Calu3 (cell line): ENCODE measurements at places on chromosomes 3 and 15.
A peak's percentile ranks its signal among the peaks of the same experiment; 100 is the strongest.

DNA sequence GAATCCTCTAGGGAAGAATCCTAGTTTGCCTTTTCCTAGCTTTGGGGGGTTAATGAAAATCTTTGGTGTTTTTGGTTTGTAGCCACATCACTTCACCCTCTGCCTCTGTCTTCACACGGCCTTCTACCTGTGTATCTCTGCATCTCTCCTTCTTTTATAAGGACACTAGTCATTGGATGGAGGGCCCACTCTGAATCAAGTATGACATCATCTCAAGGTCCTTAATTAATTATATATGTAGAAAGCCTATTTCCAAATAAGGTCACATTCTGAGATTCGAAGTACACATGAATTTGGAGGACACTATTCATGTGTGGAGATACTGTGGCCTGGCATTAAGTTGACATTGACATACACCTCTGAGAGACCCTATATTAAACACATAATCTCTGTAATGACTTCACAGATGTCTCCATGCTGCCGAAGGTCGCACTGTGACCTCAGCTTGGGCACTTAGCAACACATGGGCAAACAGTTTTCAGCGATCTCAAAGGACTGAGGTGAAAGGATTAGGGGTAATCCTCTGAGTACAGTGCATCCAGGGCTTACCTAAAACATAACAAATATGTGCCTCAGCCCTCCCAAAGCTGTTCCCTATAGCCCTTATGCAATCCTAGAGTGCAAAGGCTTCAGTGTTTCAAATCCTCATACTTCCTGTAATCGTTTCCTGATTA, 446.0 kb downstream of the FGF12 start:
- DNase-seq = no peak

DNA sequence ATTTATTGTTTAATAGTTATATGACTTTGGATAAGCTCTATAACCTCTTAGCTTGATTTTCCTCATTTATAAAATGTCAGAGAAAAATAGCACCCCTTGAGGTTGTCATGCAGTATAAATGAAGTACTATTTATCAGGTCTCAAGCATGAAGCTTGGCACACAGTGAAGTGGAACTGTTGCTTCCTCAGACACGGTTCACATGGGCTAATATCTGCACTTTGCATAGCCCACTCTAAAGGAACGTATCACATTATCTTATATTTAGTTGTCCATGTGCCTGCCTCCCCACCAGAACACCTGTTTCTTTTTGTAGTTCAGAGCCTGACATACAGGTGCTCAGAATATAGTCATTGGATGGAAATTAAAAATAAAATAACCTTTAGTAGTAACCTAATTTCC, 273.7 kb downstream of the SOX2 start:
- DNase-seq = no peak

DNA sequence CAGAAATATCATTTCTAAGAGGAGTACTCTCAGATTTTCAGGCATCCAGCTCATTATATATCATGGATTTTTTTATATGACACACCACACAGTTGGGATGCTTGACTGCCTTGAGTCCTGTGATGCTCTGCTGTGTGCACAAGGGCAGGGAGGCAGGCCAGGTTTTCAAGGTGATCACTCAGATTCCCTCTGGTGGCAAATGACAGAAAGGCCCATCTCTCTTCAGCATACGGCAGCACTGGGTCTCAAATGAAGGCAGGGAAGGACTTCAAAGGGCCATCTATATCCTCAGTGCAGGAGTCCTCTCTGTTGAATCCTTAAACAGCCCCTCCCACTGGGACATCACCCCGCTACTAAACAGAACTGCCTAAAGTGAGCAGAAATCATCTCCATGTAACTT, 54.8 kb upstream of the MYO5C start:
- DNase-seq = no peak

GRCh38 chr3:152380043-152380442, 111.3 kb downstream of the MBNL1 start:
- DNase-seq = no peak

DNA sequence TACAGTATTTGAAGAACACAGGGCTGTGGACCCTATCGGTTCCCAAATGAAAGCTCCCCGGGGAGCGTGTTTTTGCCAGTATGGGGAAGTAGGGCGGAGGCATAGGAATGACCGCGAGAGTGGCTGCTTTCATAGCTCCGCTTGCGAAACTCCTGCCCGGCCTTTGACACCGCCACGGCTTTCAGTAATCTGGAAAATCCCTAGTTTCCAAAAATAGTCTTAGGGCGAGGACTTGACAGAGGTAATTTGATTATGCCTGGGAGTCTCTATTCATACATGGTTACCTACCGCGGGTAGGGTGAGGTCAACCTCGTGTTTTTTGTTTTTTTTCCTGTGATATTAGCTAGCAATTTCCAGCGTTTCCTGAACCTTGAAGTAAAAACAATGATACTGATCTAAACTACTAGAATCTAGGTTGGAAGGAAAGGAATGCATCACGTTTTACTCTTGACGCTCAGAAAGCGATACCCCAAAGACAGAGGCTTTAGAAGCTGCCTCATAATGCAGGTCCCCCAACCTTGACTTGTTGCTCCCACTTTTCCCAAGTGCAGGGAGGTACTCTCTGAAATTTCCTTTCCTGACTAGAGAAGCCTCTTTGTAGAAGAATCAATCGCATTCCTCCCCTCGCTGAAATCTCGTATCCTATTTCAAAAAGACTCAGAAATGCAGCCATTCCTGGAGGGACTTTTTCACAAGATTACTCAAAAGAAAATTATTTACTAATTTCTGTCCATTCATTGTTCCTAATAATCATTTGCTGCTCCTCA, 894 bp upstream of the CCNL1 start:
- peak; percentile 88 for DNase-seq

DNA sequence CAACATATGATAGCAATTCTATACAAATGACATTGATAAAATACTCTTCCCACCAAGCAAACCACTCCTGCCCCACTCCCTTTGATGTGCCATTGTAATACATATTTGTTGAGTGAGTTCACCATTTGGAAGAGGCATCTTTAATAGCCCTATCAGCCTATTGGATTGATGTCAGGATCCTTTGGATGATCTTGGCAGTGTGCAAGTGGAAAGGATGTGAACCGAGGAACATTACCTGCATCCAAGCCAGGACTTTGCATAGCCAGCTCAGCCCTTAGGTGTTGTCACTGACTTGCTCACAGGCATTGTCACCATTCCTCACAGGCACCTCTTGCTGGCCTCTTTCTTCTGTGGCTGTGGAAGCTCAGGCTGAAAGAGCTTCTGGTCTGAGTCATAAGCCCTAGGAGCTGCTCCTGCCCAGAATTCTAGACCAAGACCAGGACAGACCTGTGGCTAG, 16.5 kb upstream of the TIMP4 start:
- DNase-seq = no peak

GRCh38 chr3:157368171-157368570, 68.5 kb upstream of the PTX3 start:
- no peak for DNase-seq

GRCh38 chr3:112448939-112449338, 50.3 kb downstream of the BTLA start:
- DNase-seq = no peak

GRCh38 chr3:147655236-147655635, 246.1 kb downstream of the ZIC1 start:
- DNase-seq = no peak

GRCh38 chr15:77021088-77021481, 26.2 kb downstream of the PSTPIP1 start:
- no peak for DNase-seq

DNA sequence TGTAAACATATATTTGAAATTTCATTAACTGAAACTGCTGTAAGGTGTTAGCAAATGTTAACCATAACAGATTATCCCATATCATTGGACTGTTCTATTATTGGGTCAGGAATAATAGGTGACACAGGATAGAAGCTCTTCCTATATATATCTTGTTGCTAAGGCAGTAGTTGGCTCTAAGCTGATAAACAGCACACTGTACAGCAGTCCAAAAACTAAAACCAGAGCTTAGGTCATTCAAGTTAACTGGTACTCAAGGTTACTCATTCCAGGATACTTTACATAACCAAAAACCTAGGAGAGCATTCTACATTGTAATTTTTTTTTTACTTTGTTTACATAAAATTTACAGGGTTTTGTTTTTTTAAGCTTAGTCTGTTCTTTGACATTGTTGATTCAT, 8.9 kb downstream of the DNAJC19 start:
- no peak for DNase-seq

GRCh38 chr3:29241855-29242254, 39.0 kb upstream of the RBMS3 start:
- no peak for DNase-seq

- peak; percentile 14 for DNase-seq
Observed at GRCh38 chr3:7977245-7978086, 524.2 kb upstream of the LMCD1 start.

DNA sequence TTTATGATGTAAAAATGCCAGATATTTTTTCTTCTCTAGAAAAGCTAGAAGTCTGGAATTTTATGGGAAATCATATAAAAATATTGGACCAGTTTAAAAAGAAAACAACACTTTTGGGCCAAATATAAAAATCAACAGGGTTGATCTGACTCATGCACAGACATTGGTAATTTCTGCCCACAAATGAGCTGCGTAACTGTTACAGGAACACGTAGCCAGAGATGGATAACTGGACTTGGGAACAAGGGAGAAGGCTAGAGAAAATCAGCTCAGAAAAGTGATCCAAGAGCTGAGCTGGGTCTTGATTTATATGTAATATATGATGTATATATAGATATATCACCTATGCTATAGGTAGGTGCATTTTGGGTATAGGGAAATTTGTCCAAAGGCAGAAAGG, 36.8 kb upstream of the NAALADL2 start:
- no peak for DNase-seq

- no peak for DNase-seq
Observed at GRCh38 chr3:188367678-188368077, 213.7 kb downstream of the LPP start.

GRCh38 chr3:116413319-116413718, 32.0 kb downstream of the LSAMP start:
- DNase-seq = no peak

DNA sequence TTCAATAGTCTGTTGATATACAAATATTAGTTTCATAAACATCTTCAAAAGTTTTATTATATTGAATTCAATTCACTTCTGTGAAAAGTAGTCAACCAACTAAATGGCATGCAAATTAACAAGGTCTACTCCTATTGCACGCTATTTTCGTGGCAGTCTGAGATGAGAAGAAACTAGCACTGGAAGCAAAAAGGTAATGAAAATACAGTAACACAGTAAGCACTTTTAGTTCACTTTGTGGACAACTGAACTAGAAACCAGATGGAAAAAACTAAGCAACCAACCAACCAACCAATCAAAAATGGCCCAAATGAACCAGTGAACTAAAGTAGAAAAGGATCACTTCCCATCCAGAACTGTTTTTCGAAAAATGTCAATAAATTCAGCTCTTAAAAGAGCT, 55.7 kb upstream of the ACTC1 start:
- no peak for DNase-seq

- peak; percentile 14 for DNase-seq
Observed at GRCh38 chr3:186381424-186382216, 19.6 kb upstream of the DGKG start.

DNA sequence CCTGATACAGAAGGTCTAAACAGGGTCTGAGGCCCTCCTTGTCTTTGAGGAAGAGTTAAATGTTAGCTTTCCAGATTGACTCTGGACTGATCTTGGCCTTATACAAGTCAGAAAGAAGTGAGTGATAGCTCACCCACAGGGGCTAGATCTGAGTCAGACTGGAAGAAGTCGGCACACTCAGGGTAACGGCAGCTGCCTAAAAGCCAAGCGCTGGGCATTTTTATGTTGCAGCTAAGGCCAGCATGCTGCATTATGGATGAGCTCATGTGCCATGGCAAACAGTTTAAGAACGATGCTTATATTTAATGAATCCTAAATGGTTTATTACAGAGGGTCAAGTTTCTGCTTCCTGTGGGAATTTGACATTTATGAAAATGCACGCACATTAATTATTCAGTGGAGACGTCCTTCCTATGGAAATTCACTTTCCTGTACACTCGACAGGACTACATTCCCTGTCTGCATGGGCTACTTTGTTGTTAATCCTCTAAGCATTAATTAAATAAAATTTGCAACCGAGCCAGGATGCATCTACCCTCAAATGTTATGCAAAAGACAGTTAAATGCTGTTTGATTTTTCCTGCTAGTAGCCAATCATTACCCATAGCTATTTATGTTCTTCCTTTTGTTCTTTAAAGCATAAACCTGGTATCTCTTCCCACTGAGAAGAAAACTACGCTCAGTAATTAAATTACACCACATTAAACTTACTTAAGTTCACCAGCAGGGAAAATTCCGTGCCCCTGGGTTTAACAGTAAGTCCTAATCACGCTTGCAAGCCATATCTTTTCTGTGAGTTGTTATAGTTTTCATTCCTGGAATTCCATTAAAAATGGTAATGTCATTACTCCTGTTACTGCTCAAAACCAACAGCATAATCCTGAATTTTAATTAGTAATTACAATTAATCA, 762.7 kb upstream of the CFAP20DC start:
- no peak for DNase-seq

DNA sequence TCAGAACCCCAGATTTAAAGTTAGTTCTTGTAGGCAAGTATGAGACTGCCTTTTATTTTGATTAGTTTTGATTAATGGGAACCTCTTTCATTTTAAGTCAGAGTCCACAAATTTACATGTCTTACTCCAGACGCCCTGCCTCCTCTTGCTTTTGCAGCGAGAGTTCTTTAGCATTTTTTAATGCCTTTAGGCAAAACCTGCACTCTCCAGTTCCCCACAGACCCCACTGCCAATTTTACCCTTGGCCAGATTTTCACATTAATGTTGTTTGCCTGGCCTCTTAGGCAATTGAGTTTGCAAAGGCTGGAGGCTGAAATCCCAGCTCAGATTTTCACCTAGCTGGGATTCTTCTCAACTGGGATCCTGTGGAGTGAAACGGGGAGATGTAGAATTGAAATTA, 85.8 kb downstream of the GAP43 start:
- no peak for DNase-seq

DNA sequence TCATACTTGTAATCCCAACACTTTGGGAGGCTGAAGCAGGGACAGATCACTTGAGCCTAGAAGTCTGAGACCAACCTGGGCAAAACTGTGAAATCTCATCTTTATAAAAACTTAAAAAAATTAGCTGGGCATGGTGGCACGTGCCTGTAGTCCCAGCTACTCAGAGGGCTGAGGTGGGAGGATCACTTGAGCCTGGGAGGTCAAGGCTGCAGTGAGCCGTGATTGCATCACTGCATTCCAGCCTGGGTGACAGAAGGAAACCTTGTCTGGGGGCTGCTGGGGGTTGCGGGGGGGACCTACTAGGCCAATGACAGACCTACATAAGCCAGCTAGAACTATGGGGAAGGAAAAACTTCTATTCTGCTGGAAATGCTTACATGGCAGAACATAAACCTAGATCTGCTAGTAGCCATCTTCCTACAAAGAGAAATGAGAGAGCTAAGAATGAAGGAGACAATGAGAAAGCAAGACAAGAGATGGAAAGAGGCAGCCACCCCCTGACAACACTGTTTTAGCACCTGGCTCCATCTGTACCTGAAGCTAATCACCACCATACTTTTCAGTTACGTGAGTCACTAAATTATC, 23.9 kb downstream of the FOXP1 start:
- no peak for DNase-seq

DNA sequence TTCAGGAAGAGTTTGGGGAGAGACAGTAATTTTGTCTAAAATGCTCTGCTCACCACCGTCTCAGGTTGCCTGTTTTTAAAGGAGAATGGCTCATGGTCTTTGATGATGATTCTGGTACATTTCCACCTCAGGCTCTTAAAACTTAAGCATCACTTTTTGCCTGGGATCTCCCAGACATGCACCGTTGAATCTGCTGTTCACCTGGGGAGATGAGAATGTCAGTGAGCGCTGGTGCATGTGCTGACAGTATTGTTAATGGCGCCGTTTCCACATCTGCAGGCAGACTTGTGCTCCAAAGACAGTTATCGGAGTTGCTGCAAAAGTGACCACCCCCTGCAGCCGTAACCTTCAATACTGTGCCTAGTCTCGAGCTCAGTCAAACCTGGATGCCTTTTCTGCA, 219.0 kb upstream of the TPM1 start:
- no peak for DNase-seq
